ENCODE measurements at places on chromosomes 4 and X.
A peak's percentile ranks its signal among the peaks of the same experiment; 100 is the strongest.

DNA sequence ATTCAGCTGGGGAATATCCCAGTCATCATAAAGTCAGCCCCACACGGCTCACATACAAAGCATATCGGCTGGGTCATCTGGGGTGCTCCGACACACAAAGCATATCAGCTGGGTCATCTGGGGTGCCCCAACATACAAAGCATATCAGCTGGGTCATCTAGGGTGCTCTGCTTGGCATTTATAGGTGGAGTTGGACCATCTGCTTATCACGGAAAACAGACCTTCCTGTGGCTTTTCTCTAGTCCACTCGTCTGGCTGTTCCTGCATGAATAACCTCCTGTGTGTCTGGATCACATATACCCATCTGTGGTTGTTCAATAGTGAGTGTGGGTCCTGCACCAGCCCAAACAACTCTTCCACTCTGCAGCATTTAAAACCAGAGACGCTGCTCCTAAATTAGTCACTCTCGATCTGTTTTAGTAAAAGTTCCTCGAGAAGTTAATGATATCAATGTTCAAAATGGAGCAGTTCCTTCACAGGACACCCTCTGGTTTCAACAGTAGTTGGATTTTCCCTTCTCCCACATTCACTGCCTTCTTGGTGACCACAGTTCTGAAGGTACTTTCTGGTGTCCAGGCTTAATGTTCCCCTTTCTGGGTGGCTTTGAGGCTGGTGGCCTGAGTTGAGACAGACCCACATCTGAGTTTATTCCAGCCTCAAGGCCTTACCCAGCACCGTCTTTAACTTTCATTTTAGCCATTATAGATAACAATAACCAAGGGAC lies 70.0 kb upstream of the FRG1 start:
- DNase-seq, result no peak

- no peak for DNase-seq
Measured at GRCh38 chr4:74415602-74416300, 29.2 kb upstream of the AREG start.

GRCh38 chr4:1511441-1512041 lies 105.3 kb upstream of the NKX1-1 start:
- DNase-seq, result no peak

GRCh38 chrX:75638332-75638731 lies 115.5 kb upstream of the ZDHHC15 start:
- DNase-seq, result no peak

- no peak for DNase-seq
Measured at GRCh38 chrX:109199726-109200125, 282.2 kb downstream of the GUCY2F start.

DNA sequence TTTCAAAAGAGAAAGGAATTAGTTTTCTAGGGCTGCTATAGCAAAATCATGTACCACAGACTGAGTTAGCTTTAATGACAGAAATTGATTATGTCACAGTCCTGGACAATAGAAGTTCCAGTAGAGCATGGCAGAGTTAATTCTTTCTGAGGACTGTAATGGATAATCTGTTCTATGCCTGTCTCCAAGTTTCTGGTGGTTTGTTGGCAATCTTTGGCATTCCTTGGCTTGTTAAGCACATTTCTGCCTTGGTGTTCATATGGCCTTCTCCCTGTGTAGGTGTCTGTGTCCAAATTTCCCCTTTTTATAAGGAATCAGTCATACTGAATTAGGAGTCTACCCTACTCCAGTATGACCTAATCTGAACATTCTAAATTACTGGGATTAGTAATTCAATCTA lies 336.1 kb upstream of the PABPC4L start:
- no peak for DNase-seq

GRCh38 chrX:103360092-103360491 lies 3.8 kb downstream of the TCEAL9 start:
- no peak for DNase-seq

GRCh38 chr4:177229331-177229730 lies 80.3 kb upstream of the NEIL3 start:
- DNase-seq, result no peak

- no peak for DNase-seq
Measured at GRCh38 chrX:139725720-139726119, 17.8 kb upstream of the MCF2 start.

GRCh38 chr4:76943790-76944189 lies 5.8 kb upstream of the SEPTIN11 start:
- no peak for DNase-seq

- DNase-seq, result no peak
Measured at GRCh38 chr4:67873116-67873515, 10.7 kb downstream of the TMPRSS11D start.

DNA sequence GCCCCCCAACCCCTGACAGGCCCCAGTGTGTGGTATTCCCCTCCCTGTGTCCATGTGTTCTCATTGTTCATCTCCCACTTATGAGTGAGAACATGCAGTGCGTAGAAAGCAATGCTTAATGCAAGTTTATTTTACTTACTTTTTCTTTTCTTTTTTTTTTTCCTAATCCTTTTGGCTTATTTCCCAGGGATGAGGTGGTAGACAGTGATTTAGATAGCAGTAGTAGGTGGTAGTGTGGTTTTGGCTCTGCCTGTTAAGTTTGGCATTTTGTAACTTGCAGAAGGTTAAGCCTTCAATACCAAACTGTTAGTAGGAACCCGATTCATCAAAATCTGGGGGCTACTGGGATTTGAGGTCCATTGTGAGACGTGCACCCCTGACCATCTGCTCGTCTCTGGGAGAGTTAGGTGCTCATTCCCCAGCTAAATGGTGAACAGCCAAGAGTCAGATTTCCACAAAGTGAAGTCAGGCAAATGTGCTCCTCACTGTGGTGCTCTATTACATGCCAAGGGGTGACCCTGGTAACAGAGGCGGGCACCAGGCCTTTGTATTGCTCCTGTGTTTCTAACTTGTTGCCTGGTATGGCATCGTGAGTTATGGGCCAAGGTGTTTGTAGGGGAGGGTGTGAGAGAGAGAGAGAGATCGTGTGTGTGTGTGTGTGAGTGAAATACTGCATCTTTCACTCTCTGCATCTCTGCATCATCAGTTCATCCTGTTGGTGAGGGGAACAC lies 70.3 kb downstream of the PHOX2B start:
- no peak for DNase-seq

DNA sequence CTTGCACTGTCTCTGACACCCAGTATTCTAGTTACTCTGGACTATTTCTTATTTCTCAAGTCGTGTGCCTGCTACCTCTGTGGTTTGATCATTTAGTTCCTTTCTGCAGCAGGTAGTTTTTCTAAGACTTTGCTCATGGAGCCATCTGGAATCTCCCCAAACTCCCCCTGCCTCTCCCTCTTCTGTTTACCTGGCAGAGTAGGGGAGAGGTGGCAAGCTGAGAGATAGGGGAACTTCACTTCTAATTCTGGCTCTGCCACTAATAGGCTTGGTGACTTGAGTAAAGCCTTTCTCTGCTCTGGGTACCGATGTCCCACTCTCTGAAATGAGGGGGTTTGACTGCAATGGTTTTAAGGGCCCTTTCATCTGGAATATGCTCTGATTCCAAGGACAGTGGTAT lies 141.3 kb downstream of the CPEB2 start:
- DNase-seq, result no peak

GRCh38 chr4:168451744-168452390 lies 28.4 kb downstream of the DDX60L start:
- DNase-seq, result no peak

DNA sequence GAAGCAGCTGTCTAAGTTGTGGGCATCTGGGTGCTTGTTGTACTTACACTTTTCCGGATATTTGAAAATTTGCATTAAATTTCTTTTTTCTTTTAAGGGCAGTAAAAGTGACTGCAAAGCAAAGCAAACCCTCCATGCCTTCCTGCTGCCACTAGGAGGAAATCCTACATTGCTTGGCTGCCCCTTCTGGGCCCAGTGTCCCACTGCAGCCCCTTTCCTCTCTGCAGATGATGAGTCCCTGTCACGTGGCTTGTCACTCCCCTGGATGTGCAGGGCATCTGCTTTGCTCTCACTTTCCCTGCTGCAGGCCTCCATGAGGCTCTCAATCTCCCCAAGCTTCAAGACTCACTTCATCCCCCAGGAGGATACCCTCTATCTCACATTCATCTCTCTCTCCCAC lies 12.7 kb downstream of the TSR2 start:
- DNase-seq, result no peak

GRCh38 chr4:182478475-182478874 lies 235.3 kb downstream of the TENM3 start:
- DNase-seq, result no peak

DNA sequence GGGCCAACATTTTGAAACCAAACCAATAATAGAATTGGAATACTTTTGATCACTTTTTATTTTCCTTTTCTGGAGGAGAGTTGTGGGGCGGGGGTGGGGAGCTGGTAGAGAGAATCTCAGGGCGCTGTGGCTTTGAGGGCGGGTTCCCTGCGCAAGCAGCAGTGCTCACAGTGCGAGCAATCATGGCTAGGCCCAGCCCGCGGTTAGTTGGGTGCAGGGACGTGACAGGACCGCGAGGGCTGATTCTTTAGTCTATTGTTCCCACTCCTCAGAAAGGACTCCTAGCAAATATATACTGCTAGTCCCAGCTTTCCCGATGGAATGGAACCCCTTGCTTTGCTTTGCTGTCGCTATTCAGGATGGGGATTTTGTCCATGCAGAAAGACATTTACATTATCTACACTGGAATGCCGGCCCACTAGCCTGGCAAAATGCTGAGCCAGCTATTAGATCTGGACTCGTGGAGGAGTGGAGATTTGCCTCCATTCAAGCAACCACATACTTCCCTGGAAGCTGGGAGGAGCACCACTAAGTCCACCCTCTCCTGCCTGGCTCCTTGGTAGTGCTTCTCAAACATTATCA lies 23.9 kb upstream of the APLN start:
- peak; percentile 42 for DNase-seq

GRCh38 chr4:162409048-162409447 lies 245.2 kb upstream of the FSTL5 start:
- DNase-seq, result no peak

- no peak for DNase-seq
Measured at GRCh38 chr4:158016511-158016910, 156.3 kb downstream of the GASK1B start.

DNA sequence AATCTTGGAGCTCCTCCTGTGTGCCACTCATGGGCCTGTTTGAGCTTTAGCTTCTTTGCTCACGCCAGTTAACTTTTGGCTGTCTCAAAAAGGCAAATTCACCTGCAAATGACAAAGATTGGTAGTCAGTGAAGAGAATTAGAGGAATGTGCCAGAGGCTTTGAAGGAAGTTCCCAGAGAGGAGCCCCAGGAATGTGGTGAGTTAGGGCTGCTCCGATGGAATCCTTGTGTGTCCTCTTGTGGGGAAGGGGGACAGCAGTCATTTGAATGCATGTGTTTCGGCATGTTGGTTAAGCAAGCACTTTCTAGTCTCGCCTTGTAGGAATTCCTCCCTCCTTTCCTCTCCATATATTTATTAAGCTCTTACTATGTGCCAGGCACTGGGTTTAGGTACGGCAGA lies 62.9 kb downstream of the ELF4 start:
- DNase-seq, result no peak

DNA sequence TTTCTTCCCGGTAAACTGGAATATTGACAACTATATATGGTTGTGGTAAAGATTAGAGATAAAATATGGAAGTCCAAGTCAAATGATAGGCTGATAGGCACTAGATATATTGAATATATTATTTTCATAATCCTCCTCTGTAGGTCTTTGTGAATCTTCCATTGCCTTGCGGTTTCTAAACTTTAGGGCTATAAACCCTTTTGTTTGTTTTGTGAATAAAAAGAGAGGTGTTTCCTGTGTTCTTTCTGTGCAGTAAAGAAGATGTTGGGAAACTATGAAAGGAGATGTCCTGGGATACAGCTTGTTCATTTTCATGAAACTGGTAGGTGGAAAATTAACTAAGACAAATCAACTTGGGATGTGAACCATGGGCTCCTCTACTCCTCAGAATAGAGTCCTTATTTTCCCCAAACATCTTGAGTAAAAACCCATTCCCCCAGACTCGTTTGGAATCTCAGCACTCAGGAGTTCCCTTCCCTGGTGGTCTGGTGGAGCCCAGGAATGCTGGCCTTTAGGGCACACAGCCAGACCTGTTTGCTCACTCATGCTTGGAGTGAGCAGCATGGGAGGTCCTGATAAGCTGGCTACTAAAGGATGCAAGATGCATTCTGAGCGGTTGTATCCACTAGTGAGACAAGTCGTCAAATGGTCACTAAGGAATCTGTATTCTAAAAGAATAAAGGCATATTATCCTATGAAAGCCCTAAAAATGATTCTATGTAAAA lies 22.2 kb downstream of the PRDM8 start:
- no peak for DNase-seq

GRCh38 chr4:141826260-141826659 lies 189.9 kb downstream of the IL15 start:
- DNase-seq, result no peak

DNA sequence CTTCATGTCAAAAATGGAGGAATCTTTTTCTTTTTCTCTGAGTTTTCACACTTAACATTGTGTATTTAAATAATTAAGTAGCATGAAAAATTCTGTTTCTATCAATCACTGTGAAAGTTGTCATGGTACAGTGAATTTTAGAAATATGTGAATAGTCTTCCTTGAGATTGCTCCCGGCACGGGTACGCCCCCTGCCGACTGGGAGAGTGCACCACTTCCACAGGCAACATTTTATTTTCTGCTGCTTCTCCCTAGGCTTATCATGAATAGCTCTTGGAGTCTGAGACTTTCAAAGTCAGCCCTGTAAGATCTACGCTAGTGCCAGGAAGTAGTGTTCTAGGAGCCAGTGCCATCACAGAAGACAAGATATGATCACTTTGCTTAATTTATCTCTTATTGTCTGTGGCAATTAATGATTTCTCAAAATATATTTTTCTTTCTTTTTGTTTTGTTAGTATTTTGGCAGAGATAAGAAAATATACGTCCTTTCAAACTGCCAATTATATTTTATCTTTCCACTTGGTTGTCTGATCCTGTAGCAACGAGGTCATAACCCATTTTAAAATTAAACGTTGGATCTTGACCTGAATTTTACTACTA lies 763.8 kb upstream of the AADAT start:
- no peak for DNase-seq

DNA sequence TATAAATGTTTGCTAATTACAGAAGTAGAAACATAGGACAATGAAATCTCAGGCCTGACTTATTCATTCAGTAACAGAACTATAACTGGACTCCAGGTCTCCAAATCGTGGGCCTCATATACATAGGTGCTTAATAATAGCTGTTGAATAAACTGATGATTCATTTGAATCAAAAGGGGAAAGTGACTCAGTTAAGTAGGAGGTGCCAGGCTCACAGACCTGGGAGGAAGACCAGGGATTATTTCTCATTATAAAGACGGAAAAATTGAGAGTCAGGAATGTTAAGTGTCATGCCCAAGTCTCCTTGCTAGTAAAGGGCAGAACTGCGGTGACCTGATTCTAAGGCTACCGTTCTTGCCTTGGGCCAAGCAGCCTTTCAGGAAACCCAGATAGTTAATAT lies 131.5 kb downstream of the HS3ST1 start:
- no peak for DNase-seq

Measured in activated CD4-positive, alpha-beta memory T cell treated with anti-CD3 and anti-CD28 coated beads, Interleukin-2, amount 10 ng/mL, durations not matched to agents 7 days and 5 days (primary cell).